Foreskin melanocyte (primary cell): ENCODE measurements at places on chromosomes 7 and 10.

- DNase-seq = no peak
Measured at GRCh38 chr7:37304921-37305320, 143.7 kb downstream of the ELMO1 start.

- DNase-seq = no peak
Measured at GRCh38 chr7:28813243-28813962, 144.7 kb downstream of the TRIL start.

DNA sequence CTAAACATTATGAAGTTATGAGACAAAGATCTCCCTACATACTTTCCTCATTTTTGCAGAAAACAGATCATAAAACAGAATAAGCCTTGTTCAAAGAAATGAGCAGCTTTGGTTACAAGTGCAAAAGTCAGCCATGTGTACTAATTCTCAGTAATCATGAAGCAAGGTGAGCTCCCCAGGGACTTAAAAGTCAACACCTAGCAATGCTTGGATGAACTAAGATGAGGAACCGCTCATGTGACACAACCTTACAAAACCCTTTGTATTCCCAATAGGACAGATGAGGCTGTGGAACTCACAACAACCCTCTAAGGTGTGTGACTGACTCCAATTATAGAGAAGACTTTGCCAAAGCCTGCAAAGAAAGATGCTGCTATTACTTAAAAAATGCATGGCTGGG is 154.5 kb downstream of the SLC25A13 start:
- no peak for DNase-seq

DNA sequence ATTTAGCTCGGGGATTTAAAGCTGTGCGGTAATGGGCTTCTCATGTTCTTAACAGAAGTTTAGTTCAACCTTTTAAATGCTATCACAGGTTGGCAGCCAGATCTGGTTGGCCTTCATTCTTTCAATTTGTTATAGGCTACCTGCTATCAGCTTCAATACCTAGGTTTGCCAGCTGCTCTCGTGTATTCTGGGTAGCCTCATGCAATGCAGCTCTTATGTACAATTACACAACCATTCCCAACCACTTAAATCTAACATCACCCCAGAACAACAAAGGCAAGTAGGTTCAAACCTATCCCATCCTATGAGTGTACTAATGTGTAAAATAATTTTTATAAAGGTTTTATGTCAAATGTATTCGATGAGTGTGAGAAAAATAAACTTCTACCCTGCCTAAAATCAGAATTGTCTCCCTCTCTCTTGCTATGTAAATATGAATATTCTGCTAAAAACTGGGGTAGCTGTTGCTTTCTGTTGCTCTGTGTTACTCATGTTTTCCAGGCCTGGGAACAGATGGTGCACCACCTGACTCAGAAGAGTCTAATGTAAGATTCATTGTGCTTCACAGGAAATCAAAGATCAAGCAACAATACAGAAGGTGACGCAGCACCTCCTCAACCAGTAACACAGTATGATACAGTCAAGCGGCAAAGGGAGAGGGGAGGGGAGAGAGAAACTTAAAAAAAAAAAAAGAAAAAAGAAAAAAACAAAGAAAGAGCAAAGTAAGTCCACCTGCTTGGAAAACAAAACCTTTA is 188.6 kb downstream of the ETV1 start:
- no peak for DNase-seq

GRCh38 chr7:135975166-135975565 is 2.0 kb downstream of the MTPN start:
- DNase-seq = no peak

DNA sequence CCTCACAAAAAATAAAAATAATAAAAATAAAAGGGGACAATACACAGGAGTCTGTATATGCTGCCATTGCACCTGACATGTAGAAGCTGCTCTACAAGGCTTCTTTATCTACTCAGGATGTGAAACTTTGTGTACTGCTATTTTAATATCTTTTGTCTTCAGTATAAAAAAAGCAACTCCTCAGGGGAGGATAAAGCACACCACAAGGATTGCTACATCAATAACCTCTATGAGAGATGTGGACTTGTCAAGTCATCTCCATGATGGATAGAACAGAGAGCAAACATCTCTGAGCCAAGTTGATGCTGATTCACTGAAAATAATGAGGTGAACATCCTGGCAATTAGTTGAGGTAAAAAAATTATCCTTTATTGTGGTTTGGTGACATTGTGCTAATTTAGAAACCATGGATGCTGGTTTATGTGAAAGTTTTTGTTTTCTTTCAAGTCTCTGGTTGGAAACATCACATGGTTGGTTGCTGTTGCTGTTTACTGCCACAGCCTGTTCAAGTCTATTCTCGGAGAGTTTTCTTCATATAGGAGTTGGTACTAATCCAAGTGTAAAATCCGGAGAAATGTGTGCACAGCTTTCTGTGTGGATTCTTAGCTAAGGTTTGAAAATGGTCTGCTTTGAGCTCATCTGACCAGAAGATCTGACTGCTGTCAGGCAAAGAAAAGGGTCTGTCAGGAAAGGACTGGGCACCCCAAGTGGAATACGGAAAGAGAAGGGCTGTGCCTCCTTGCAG is 1.5 kb upstream of the HECW1 start:
- DNase-seq = no peak

- no peak for DNase-seq
Measured at GRCh38 chr10:122379041-122379440, 4.5 kb downstream of the PLEKHA1 start.

- DNase-seq = no peak
Measured at GRCh38 chr10:114661212-114661880, 3.3 kb upstream of the ABLIM1 start.

GRCh38 chr10:113037218-113037617 is 87.2 kb downstream of the TCF7L2 start:
- no peak for DNase-seq

DNA sequence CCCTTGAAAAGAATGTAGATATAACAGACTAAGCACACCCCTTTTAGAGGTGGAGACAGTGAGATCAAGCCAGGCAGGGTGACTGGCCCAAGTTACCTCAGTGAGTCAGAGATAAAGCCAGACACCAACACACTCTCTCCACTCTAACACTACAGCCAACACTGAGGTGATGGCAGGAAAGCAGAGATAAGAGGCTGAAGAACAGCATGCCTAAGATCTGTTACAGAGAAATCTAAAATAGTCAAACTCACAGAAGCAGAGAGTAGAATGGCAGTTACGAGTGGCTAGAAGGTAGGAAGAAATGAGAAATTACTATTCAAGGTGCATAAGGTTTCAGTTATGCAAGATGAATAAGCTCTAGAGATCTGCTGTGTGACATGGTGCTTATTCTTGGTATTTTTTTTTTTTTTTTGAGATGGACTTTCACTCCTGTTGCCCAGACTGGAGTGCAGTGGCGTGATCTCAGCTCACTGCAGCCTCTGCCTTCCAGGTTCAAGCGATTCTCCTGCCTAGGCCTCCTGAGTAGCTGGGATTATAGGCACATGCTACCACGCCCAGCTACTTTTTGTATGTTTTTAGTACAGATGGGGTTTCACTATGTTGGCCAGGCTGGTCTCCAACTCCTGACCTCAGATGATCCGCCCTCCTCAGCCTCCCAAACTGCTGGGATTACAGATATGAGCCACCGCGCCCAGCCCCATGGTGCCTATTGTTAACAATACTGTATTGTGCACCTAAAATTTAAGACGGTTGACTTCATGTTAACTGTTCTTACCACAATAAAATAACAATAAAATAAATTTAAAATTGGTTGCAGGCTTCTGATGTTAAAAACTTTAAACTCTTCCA is 28.7 kb downstream of the ICA1 start:
- no peak for DNase-seq

DNA sequence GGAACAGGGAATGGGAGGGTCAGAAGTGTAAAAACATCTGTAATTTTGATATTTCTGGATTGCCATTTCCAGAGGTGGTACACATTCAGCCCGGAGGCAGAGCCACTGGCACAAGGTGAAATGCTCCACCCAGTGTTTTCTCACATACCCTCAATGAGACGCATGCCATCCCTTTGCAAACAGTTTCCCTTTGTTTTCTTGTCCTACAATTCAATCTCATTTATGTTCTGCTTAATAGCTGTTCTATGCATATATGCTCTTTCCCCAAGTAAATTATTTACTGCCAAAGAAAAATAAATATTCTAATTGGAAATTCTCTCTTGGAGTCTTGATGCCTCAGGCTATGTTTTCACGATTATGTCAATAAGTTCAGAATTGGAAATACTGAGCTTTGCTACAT is 369.7 kb upstream of the AKR1E2 start:
- no peak for DNase-seq

- DNase-seq = no peak
Measured at GRCh38 chr10:47111329-47111862, 188.6 kb upstream of the GDF10 start.

DNA sequence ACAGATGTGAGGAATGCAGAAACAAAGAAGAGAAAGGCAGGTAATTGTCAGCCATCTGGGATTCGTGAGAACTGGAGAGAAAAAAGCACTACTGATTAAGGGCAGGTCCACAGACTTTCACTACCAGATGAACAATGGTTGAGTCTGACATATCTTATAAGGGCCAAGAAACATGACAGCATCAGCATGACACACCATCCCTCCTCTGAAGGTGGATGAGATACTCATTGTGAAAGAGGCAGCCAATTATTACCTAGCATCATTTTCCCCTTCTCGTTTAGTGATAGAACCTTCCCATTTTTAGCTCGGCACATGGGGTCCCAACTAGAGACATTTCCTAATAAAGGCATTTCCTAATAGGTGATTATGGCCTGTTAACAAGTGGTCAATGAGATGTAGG is 19.2 kb upstream of the MET start:
- DNase-seq = no peak

- DNase-seq = no peak
Measured at GRCh38 chr7:74235518-74236268, 18.5 kb downstream of the RFC2 start.

DNA sequence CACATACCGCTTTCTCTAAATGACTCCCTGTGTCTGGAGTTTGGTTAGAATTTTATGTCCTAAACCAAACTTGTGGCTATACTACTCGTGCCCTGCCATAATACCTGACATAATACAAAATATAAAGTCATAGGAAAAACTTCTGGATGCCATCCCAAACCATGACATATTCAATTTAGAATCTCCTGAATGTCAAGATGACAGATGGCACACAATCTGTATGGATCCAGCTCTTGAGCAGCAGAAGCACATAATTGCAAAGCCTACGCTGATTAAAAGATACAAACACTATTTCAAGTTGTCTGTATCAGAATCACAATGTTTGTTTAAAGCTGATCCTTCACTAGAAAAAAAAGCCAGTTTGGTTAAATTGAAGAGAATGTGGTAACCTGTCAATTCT is 22.4 kb upstream of the CDC14C start:
- no peak for DNase-seq

GRCh38 chr10:22652988-22653481 is 61.3 kb downstream of the PIP4K2A start:
- DNase-seq = no peak

GRCh38 chr10:75407713-75408508 is 6.3 kb upstream of the ZNF503 start:
- no peak for DNase-seq

DNA sequence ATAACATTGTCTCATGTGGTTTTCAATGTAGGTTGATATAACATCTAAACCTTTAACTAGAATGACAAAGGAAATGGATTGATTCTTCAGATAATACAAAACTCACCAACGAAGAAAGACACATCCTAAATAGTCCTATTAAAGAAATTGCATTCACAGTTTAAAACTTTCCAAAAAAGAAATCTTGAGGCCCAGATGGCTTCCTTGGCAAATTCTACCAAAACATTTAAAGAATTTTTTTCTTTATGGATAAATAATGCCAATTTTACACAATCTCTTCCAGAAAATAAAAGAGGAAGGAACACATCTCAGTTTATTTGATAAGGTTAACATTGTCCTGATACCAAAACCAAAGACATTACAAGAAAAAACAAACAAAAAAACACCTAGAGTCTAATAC is 349.5 kb downstream of the CALN1 start:
- DNase-seq = no peak

GRCh38 chr7:137480401-137480800 is 136.9 kb upstream of the PTN start:
- no peak for DNase-seq

- DNase-seq = no peak
Measured at GRCh38 chr10:128431083-128431482, 304.9 kb upstream of the MKI67 start.

DNA sequence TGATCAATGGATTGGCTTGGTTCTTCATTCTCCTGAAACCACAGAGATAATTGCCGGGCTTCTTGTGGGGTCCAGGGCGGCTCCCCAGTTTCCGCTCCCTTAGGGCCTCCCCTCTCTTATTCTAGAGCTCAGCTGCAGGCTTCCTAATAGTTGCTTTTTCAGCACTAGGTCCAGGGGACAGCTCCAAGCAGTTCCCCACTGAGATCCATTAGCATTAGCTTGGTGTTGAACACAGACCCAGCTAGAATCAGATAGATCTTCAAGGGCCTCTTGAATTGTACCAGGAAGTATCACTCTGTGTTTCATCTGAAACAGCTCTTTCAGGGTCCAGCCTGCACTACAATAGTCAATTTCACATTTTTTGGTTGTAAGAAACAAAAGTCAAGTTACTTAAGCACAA is 238.7 kb downstream of the SEC23IP start:
- peak; percentile 35 for DNase-seq

- DNase-seq = no peak
Measured at GRCh38 chr7:26485367-26485934, 193.8 kb downstream of the SNX10 start.

DNA sequence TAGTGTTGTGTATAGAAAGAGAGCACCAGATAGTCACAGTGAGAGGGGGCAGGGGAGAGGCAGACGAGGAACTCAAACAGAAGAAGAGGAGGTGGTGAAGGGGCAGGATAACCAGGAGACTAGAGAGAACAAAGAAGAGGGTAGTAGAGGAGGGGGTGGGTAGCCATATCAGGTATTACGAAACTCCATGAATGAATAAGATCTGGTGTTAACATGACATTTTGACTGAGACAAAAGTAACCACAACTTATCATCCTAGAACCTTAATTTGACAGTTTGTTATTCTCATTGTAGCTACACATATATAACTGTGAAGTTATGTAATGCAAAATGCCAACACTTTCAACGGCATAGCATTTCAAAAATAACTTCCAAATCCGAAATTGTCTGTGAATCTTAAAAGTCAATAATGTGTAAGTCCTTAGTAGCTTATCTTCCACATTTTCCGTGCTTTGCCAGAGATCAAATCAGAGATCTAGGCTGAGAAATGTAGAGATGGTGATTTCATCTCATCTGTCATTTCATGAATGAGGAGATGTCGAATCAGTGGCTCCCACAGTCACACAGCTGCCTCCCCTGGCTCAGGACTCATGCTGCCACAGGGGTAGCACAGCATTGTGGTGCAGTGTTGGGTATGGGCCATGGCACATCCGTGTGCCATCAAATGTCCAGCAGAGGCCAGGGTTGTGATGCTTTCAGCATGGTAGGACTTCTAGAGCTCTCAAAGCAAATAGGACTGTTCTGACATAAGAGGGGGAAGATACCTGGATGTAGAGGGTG is 202.1 kb downstream of the HECW1 start:
- no peak for DNase-seq
